ENCODE measurements at places on chromosomes 6 and 20.

DNA sequence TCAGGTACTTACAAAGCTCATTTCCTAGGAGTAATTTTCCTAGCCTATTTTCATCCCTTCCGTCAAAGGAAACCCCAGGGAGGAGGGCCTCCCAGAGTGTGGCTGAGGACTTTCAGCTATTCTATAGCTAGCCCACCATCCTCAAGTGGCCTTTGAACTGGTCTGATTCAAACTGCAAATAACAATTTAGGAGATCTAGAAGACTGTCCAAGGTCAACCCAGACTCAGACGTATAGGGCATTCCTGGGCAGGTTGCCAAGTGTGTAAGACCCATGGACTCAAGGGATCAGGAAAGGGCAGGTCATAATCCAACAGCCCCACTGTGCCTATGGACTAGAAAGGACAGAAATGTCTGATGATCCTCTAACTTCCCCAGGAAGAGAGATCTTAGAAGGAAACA lies 2.1 kb upstream of the RRAGD start:
- DNase-seq: no peak

- no peak for DNase-seq
These were observed 17.1 kb upstream of the NTSR1 start for GRCh38 chr20:62691487-62691886.

GRCh38 chr6:130769861-130770260 lies 57.3 kb upstream of the SMLR1 start:
- DNase-seq: no peak

- DNase-seq: peak; percentile 19
These were observed 1.3 kb upstream of the DDR1 start for GRCh38 chr6:30882759-30883684.

DNA sequence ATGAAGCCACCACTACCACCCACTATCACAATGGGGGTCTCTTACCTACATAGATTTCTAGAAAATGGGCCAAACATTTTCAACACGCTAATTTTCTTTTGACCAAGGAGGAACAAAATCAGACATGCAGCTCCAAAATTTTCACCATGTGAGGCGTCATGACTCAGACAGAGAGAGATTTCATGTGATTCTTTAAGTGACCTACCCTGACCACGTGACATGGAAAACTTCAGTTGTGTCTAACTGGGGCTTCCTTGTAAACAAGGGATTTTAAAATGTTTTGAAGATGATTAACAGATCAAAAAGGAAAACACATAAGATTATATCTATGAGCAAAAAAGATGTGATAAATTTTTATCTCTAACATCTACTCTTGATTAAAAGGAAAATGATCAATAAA lies 199.2 kb downstream of the TBXT start:
- DNase-seq: no peak

DNA sequence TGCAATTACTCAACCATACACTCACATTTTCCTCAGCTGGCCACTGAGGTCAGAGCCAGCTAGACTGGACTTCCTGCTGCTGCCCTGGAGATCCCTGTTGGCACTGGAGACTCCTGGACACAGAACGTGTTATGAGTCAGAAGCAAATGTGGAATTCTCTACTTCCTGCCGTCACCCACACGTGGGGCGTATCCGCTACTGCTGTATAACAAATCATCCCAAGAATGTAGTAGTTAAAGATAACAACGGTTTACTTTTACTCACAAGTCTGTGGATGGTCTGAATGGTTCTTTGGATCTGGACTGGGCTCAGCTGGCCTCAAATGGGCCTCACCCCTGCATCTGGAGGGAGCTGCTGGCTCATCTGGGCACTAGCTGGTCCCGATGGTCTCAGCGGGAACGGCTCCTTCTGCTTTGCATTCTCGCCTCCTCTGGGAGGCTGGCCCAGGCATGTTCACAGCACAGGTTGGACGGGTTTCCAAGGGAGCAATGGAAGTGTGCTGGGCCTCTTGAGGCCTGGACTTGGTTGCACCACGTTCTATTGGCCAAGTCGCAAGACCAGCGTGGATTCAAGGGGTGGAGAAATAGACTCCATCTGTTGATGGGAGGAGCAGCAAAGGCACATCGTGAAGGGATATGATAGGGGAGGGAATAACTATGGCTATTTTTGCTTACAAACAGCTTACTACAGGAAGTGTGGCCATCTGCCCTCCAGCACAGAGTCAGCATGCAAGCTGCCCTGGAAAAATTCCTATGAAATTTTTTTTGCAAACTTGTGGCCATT lies 118.5 kb downstream of the SNX5 start:
- DNase-seq: no peak

DNA sequence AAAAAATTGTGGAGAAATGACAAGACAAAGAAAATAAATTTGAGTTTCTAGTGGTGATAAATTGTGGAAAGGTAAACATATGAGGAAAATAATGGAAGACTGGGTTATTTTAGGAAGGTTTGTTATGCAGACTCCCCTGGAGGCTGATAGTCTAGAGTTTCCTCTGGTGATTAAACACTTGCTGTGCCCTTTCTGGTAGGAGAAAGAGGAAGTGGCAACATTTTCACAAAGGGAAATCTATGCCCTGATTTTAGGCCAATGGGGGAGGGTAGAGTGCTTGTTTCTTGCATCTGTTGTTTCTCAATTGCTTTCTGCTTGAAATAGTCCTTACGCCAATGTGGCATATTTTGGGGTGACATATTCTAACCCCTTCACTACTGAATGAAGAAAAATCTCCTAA lies 129.1 kb upstream of the DOK5 start:
- DNase-seq: no peak

GRCh38 chr6:112320561-112321318 lies 26.4 kb upstream of the RFPL4B start:
- no peak for DNase-seq

DNA sequence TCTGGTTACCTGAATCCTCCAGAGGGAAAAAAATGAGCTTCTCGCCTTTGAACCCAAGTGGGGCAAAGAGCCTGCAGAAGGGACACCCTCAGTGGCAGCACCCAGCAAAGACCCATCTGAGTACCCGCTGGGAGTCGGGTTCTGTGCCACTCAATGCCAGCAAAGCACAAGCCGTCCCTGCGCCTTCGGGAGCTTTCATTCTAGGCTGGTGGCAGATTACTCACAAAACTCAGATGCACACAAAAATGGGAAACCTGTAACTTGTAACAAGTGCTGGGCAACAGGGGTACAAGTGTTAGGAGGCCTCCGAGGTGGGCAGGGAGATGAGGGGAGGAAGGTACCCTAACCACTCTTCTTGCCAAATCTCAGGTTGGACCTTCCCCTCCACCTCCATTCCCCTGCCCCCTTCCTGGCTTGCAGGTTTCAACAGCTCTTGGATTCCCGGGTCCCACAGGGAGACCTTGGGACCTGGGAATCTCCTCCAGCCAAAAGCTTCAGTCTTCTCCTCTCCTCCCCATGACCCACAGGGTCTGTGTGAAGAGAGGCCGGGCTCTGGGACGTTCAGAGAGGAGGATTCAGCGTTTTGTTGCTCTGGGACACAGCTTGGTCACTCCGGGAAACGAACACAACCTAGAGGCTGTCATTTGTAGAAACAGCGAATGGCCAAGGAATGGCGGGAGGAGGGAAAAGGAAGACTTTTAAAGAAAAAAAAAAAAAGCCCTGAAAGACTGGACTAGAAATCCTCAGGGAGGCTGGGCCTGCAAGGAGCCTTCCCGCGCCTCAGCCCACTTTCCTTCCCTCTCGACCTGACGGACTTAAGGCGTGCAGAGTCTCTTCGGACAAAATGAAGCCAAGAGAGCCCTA lies 1.2 kb upstream of the PARD6B start:
- DNase-seq: no peak

- DNase-seq: no peak
These were observed 579.5 kb upstream of the HTR1E start for GRCh38 chr6:86357877-86358276.

DNA sequence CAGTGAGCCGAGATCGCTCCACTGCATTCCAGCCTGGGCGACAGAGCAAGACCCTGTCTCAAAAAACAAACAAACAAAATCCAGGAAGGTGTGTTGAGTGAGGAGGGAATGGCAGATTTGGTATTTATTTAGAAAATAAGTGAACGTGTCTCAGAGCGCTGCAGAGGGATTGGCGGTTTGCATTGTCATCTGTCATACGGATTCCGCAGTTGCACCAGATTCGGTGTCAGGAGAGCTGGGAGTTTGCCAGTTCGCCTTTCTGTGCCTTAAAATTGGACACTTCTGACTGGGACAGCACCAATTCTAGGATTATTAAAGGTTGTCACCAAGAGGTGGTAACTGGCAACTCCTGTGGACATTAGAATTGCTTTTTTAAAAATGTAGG lies 912 bp downstream of the SNRNP48 start:
- no peak for DNase-seq

All from NCI-H774 (cell line).